Activated effector memory CD4-positive, alpha-beta T cell treated with anti-CD3 and anti-CD28 coated beads, Interleukin-2, amount 50 U/mL, for 16 hours (primary cell): ENCODE measurements at places on chromosomes 6 and 20.

- DNase-seq: peak; percentile 81
These were observed 93.3 kb upstream of the RNF24 start for GRCh38 chr20:4108495-4109306.

GRCh38 chr20:35238170-35238569 lies 11.7 kb downstream of the MMP24 start:
- no peak for DNase-seq

DNA sequence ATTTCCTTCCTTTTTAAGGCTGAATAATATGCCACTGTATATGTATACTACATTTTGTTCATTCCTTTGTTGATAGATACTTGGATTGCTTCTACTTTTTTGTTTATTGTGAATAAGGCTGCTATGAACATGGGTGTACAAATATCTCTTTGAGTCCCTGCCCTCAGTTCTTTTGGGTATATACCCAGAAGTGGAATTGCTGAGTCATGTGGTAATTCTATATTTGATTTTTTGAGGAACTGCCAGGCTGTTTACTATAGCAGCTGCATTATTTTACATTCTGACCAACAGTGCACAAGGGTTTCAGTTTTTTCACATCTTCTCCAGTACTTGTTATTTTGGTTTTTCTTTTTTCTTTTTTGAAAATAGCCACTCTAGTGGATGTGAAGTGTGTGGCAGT lies 34.1 kb downstream of the CDS2 start:
- no peak for DNase-seq

DNA sequence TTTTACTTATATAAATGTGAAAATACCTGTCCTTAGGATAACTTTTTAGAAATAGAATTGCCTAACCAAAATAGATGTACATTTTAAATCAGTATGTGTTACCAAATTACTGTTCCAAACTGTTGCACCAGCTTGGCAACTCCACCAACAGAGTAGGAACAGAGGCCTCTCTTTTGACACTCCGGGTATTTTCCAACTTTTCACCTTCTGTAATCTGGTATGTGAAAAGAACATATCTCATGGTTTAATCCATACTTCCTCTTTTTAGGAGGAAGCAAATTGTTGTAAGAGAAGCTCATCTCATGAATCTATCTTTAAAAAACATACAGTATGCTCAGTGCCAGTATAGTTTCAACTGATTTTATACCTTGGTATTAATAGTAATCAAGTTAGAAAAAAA lies 24.9 kb downstream of the RNF144B start:
- no peak for DNase-seq

DNA sequence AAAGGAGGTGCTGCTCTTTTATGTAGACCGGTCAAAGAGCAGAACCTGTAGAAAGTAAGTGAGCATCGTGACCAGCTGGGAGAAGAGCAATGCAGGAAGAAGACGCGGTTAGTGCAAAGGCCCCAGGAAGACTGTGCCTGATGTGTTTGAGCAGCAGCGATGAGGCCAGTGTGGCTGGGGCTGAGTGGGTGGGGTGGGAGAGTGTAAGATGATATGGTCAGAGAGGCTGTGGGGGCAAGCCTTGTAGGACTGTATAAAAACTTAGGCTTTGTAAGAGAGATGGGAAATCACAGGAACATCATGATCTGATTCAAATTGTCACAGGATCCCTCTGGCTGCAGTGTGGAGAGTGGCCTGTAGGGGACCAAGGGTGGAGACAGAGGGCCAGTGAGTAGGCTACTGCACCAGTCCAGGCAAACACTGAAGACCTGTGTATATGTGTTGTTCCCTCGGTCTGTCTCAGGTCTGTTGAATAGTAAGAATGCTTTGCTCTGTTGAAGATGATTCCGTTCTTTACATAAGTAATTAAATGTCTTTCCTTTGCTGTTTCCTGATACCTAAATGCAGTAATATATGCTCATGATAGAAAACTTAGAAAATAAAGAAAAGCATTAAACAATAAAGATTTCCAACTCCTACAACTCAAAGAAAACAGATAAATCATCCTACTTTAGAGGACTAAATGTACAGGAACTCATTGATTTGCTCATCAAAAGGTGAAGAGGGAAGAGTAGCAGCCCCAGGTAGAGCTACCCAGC lies 23.6 kb upstream of the WFDC2 start:
- peak; percentile 69 for DNase-seq

- no peak for DNase-seq
These were observed 14.8 kb upstream of the CEP162 start for GRCh38 chr6:84242265-84242664.

DNA sequence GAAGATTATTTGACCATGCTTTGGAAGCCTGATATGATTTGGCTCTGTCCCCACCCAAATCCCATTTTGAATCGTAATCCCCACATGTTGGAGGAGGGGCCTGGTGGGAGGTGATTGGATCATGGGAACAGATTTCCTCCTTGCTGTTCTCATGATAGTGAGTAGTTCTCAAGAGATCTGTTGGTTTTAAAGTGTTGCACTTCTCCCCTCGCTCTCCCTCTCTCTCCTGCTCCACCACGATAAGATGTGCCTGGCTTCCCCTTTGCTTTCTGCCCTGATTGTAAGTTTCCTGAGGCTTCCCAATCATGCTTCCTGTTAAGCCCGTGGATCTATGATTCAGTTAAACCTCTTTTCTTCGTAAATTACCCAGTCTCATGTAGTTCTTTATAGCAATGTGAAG lies 21.7 kb upstream of the FAM217A start:
- no peak for DNase-seq

DNA sequence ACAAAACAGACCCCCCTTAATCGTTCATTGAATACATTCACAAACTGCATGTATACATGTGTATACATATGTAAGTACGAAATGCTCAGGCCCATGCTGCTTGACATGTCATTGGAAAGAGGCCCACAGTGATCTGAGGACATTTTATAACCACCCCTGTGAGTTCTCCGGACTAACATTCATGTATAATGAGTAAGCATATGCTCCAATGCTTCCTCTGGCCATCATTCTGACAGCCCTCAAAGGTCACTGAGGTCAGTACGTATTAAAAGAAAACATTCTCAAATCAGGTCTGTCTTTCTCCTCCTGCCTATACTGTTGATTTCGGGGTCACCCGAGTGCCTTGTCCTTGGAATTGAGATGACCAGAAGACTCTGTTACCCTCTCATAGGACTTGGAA lies 54.9 kb downstream of the TENT5A start:
- DNase-seq: no peak

- no peak for DNase-seq
These were observed 16.1 kb upstream of the RBM38 start for GRCh38 chr20:57374931-57375651.

DNA sequence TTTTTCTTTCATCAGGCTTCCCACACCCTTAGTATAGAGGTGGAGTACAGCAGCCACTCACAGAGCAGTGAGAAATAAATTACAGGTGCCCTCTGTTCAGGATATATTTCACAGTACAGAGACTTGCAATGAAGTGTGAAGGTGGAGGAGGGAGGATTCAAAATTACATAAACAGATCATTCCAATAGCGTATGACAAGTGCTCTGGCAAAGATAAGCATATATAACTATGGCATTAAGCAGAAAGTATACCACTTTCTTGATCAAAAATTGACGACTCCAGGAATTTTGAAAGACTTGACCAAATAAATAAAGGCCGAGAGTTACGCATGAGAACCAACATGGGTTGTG lies 108.7 kb downstream of the GPX5 start:
- no peak for DNase-seq

- no peak for DNase-seq
These were observed 167.4 kb upstream of the PCSK2 start for GRCh38 chr20:17059465-17059864.

DNA sequence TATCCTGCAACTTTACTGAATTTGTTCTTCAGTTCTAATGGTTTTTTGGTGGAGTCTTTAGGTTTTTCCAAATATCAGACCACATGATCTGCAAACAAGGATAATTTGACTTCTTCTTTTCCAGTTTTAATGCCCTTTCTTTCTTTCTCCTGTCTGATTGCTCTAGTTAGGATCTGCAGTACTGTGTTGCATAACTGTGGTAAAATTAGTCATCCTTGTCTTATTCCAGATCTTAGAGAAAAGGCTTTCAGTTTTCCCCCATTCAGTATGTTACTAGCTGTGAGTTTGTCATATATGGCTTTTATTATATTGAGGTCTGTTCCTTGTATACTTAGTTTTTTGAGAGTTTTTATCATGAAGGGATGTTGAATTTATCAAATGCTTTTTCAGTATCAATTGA lies 4.3 kb downstream of the MICA start:
- no peak for DNase-seq

DNA sequence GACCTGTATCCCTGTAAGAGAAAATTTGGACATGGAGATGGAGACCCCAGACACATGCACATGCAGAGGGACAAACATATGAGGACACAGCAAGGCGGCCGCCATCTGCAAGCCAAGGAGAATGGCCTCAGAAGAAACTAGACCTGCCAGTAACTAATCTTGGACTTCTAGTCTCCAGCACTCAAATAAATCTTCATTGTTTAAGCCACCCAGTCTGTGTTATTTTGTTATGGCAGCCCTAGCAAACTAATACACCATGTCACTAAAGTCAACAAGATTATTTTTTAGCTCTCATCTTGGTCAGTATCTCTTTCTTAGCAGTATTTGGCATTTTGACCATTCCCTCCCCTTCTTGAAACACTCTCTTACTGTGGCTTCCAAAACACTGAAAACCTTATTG lies 26.7 kb downstream of the LATS1 start:
- no peak for DNase-seq

DNA sequence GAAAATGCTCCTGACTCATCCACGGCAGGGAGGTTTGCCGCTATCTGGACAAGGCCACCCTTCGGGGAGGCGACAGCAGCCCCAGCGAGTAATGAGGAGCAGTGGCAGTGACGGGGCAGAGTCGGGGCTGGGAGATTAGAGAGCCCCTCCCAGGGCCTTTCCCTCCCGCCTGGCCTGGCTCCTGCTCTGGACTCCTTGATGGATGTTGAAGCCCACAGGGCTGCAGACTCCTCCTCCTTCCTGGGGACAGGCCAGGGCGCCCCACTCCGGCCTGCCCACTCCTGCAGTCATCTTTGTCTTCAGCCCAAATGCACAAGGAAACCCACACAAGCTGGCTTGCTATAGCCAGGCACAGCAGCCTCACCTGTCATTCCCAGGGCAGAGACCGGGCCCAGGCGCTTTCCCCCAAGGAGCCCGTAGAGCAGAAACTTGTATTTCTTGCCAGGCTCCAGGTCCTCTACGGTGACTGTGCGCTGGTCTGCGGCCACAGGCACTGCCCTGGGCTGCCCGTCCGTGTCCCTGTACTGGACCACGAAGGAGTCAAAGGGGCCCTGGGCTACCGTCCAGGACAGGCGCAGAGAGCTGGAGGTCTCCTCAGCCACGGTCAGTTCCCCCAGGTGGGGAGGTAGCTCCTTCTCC lies 7.7 kb downstream of the CYP21A2 start:
- no peak for DNase-seq

DNA sequence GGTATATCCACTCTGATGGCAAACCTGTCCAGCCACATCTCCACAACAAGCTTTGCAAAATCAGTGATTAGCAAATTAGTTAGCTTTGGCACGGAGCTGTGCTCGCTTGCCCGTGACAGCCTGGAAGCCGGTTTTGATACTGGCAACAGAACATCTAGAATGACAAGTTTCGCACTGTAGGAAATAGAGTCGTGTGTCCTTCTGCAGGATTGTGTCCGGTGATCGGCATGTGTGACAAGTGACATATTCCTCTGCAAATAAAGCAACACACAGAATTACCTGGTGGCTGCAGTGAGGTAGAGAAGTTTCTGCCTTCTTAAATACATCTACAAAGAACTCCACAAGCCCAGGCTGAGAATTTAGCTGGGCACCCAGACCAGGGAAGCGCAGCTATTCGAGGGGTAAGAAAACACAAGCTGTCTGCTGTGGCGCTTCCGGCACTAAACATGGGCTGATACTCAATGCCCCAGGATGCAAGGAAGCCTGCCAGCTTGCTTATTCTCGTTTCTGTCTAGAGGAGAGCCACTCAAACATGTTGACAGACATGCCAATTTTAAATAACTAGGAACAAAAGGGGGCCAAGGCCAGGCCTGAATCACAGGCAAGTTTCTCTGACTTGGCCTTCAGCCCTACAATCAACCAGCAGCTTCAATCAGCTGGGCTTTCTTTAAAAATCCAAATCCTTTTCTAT lies 22.2 kb downstream of the EIF2S2 start:
- DNase-seq: no peak

DNA sequence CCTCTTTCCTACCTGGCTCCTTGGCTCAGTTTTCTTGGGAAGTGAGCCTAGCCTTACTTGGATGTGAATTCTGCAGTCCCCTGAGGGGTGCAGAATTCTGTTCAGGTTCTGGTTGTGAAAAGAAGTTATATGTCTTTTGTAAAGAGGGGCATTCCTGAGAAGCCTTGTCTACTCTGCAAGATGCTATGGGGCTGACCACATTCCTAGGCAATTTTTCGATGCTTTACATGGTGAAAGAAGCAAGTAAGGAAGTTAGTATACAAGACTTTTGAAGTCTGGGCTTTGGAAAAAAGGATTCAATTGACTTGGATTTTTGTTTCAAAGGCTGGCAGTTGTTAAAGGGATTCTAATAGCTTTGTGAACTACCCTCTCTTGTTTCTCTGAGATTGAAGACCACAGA lies 167.9 kb upstream of the STMND1 start:
- no peak for DNase-seq

- DNase-seq: no peak
These were observed 481 bp downstream of the ZNF133 start for GRCh38 chr20:18288749-18289267.

DNA sequence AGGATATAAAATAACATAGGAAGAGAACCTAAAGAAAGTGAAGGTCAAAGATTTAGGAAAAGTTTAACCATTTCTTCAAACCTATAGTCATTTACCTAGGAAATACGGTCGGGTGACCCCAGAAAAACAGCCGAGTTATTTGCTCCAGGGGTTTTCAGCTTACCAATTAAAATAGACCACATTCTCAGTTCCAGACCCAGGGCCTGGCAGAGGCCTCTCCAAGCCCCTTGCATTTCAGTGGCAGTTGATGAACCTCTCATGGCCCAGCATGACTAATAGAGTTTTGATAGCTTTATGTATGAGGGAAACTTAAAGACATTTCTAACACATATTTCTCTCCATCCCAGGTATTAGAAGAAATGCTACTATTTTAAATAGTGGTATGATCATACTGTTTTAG lies 113.5 kb downstream of the OGFRL1 start:
- no peak for DNase-seq

DNA sequence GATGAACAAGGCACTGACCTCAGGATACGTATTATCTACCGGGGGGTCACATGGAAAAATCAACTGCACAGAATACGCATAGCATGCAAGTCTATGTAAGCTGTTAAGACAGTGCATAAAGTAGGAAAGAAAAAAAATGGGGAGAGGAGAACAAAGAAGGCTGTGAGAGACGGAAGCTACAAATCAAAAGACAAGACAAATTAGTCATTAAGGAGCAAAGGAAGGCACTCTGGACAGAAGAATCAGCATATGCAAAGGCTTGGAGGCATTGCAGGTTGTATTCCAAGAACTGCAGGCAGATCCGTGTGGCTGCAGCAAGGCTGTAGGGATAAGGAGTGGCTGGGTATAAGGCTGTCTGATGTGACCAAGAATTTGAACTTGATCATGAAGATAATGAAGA lies 89.0 kb downstream of the NRSN1 start:
- DNase-seq: no peak
